ENCODE measurements at places on chromosomes 5 and 9. TPM values are rescaled to one million over a fixed set of nuclear protein-coding genes. Genes with fewer than 3 reads are reported as not detected.

- no peak for DNase-seq
These were observed 24.8 kb upstream of the ZNF618 start for GRCh38 chr9:113851359-113851758.

DNA sequence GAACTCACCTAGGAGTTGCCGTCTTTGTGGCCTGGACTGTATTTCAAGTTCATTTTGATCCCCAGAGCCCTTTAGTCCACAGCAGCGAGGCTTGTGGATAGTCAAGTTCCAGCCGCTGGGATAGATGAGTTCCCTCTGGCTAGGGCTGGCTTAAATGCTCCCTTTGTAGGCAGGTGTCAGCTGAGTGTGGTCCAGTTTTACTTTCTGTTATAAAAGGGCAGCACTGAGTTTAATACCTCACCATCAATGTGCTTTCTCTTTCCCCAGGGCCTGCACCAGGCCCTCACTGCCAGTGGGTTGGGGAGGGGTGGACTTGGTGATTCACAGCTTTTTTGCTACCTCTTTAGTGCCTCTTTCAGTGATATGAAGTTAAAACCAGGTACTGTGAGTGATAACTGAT, 188.2 kb downstream of the SLCO4C1 start:
- no peak for DNase-seq

GRCh38 chr9:23581931-23582330, 244.1 kb downstream of the ELAVL2 start:
- no peak for DNase-seq

PCDHB3 gene
- total RNA-seq, result under 0.01 TPM

DNA sequence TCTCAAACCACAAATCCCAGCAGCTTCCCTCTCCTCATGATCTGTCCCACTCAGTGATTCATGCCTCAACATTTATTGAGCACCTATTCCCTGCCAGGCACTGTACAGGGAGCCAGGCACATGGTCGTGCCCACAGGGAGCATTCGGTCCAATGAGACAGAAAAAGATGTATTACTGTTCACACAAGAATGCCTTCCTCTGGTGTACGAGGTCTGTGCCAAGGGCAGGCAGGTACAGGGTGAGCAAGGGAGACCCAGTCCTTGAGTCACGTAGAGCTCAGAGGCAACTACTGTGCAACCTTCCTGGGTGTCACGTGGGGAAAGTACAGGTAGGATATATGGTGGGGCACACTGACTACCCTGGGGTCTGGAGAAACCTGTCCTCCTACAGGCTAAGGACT, 4.6 kb downstream of the CNTFR start:
- no peak for DNase-seq

JAKMIP2 gene
- total RNA-seq, result not detected

DNA sequence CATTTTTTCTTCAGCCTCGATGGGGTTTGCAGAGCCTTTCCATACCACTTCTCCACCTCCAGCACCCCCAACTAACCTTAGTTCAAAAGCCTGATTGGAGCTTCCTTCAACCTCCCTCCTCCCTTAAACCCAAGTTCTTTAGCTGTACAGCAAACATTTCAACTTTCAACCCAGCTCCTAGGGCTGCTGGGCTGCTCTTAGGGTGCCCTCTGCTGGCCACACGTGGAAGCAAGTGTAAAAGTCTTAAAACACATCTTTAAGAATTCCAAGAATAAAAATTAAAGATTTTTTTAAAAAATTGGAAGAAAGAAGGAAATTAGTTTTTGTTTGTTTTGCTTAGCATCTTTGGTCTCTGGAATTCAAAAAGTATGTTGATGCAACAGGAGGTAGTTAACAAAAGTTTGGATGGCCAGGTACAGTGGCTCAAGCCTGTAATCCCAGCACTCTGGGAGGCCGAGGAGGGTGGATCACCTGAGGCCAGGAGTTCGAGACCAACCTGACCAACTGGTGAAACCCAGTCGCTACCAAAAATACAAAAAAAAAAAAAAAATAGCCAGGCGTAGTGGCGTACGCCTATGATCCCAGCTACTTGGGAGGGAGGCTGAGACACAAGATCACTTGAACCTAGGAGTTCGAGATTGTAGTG, 15.5 kb upstream of the HSD17B3 start:
- peak; percentile 70 for DNase-seq

GRCh38 chr5:72246954-72247442, 73.0 kb downstream of the MRPS27 start:
- DNase-seq, result peak; percentile 69

- DNase-seq, result peak; percentile 3
These were observed 85.4 kb downstream of the KCNN2 start for GRCh38 chr5:114447084-114447773.

Data from IMR-90 (cell line).